MCF 10A (cell line): ENCODE measurements at places on chromosomes 11 and 22.

DNA sequence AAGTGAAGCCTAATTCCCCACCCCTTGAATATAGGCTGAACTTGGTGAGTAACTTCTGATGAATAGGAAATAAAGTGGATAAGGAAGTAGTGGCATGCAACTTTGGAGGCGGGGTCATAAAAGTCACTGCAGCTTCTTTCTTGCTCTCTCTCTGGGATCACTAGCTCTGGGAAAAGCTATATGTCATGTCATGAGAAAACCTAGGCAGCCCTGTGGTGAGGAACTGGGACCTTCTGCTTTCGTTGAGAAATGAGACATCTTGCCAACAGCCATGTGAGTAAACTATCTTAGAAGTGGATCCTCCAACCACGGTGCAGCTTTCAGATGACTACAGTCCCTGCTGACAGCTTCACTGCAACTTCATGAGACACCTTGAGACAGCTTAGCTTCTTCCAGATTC, 15.7 kb downstream of the ZNF214 start:
- peak; percentile 16 for DNase-seq

GRCh38 chr22:31332886-31333285, 13.3 kb downstream of the PATZ1 start:
- no peak for DNase-seq

- DNase-seq, result peak; percentile 20
Observed at GRCh38 chr11:82869657-82870056, 30.6 kb downstream of the PRCP start.

DNA sequence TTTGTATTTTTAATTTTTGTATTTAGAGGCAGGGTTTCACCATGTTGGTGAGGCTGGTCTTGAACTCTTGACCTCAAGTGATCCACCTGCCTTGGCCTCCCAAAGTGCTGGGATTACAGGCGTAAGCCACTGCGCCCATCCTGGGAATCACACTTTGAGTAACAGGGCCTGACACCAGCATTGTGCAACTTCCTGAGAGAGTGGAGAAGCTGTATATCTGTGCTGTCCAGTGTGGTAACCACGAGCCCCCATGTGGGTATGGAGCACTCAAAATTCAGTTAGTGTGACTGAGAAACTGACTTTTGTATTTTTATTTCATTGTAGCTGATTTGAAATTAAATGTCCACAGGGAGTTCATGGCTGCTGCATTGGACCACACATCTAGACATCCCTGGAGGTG, 36.2 kb downstream of the MPPED1 start:
- DNase-seq, result no peak

GRCh38 chr11:65584723-65585171, 8.9 kb downstream of the EHBP1L1 start:
- DNase-seq, result no peak

- peak; percentile 98 for DNase-seq
Observed at GRCh38 chr22:30829901-30830550, 135.4 kb downstream of the OSBP2 start.

- DNase-seq, result no peak
Observed at GRCh38 chr11:1630271-1630670, 696 bp downstream of the KRTAP5-5 start.

- no peak for DNase-seq
Observed at GRCh38 chr11:134739136-134739535, 327.1 kb upstream of the B3GAT1 start.

GRCh38 chr11:71399341-71399740, 48.9 kb downstream of the DHCR7 start:
- no peak for DNase-seq

GRCh38 chr22:46031557-46031956, 54.6 kb upstream of the WNT7B start:
- no peak for DNase-seq

DNA sequence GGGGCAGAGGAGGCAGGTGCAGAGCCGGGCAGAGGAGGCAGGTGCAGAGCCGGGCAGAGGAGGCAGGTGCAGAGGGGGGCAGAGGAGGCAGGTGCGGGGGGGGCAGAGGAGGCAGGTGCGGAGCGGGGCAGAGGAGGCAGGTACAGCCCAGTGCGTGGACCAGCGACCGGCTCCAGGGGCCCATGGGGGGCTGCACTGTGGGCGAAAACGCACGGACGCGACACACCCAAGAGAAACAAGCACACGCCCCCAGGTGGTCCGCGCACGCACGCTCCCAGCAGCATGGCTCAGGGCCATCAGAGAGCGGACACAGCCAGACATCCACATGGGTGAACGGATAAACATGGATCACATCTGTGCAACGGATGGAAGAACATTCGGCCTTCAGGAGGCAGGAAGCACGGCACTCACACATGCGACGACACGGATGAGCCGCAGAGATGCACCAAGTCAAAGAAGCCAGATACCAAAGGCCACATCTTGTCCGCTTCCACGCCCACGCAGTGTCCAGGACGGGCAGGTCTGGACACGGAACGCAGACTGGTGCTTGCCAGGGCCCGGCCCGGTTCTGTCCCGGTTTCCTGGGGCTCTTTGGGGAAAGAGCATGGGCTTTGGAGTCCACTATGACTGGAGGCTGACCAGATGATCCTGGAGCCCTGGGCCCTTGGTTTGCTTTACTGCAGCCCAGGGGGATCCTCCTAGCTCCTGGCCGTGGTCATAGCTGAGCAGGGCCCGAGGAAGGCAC, 21.8 kb downstream of the OSBPL5 start:
- no peak for DNase-seq

DNA sequence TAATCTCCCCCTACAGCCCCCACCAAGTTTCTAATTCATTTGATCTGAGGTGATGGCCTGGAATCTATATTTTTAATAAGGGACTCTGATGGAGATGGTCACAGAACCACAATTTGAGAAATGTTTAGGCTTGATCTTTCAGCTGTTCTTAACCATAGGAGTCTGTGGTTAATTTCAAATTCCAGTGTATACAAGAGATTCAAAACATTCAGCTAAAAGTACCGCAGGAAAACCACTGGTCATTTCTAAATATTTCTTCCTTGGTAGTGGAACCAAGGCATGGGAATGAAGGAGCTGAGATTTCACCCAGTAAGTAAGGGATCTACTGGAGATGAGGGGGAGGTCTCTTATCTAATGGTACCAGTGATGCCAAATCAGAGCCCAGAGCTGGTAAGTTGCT, 18.3 kb upstream of the GALNT18 start:
- DNase-seq, result no peak

DNA sequence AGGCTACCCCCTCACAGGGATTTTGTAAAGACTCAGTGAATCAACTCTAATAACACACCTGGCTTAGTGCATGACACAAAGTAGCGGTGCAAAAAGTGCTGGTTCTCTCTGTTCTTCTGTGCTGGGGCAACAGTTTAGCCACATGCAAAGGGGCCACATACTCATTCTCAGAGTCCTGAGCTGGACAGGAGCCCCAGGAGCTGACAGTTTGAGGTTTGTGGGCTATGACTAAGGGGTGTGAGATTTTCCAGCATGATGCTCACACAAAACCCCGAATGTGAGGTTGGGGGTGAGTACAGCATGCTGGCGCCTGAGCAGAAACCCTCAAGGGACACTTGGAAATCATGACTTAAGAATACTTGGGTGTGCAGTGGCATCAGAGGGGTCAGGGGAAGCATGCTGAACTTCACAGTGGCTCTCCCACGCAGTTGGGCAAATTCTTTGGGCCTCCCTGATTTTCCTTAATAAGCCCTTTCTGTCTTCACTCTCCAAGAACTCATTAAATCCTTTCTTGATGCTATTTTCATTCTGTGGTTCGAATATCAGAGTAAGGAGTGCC, 31.0 kb downstream of the TMPRSS5 start:
- DNase-seq, result peak; percentile 73

DNA sequence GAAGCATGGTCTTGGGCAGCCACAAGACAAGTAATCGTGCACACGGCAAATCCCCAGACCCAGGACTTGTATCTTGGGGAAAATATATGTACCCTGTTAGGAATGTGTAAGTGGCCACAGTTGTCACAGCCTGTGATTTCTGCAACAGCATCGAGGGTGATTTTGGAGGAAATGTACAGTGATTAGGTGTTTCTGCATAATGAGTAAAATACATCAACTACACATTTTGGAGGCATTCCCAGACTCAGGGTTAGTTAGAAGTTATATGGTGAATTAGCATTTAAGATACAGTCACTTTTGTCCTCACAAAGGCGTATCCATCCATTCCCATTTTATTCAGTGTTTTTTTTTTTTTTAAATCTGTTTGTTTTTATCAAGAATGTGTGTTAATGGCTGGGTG, 28.4 kb downstream of the SUSD2 start:
- DNase-seq, result no peak

DNA sequence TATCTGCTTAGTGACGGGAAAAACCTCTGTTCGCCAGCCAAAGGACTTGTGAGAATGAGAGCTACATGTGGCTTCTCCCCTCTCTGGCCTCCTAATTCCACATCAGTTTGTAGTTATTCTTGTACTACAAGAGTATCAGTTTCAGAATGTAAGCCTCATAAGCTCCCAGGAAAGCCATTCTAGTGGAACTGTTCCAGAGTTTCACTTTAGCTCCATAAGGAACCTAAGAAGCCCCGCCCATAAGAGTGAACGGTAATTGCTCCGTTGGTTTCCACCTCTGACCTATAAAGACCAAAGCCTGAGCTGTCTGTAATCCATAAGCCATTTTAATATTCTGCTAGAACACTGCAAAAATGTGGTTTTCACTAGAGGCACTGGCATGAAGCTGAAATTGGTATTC, 53.0 kb downstream of the SIK3 start:
- DNase-seq, result peak; percentile 47

- DNase-seq, result no peak
Observed at GRCh38 chr11:12293486-12293885, 83.9 kb upstream of the PARVA start.

- no peak for DNase-seq
Observed at GRCh38 chr11:76149713-76150112, 56.6 kb downstream of the WNT11 start.
